M059J (cell line): ENCODE measurements at places on chromosomes 3 and 15.
A peak's percentile ranks its signal among the peaks of the same experiment; 100 is the strongest.

DNA sequence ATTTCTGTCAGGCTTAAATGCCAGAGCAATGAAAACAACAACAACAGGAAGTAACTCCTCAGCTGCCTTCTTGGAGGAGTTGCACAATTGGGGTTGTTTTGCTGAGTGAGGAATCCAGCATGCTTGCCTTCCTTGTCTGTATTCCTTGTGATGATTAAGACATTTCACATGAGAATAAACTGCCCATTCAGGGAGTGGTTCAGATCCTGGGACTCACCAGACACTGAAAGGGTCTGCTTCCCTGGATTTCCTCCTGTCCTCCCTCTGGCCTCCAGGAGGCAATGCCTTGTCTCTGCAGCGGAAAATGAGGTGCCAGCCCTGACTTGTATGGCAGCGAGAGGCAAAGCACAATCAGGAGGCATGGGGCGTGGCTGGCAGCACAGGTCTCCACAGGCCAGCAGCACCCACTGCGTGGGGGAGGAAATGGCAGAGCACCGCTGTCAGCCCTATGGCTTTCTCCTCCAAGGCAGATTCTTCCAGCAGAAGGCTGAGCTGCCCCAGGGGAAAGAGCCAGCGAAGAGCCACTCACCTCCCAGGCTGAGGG is 41.5 kb downstream of the RBP2 start:
- DNase-seq: peak; percentile 39

DNA sequence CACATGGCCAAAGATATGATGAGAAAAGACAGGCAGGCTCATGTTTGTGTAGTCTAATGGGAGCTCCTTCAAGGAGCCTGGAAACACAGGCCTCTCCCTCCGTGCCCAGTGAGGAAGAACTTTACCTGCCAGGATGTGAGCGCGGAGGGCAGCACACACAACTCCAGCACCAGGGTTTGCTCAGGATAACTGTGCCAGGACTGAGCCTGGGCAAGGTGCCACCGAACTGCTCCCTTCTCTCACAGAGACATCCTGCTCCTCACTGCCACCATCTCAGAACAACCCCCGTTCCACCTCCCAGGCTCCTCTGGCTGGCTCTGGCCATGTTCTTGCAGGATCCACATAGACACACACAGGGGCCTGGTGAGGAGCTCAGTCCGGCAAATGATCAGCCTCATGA is 87.4 kb downstream of the NUP210 start:
- DNase-seq: no peak

DNA sequence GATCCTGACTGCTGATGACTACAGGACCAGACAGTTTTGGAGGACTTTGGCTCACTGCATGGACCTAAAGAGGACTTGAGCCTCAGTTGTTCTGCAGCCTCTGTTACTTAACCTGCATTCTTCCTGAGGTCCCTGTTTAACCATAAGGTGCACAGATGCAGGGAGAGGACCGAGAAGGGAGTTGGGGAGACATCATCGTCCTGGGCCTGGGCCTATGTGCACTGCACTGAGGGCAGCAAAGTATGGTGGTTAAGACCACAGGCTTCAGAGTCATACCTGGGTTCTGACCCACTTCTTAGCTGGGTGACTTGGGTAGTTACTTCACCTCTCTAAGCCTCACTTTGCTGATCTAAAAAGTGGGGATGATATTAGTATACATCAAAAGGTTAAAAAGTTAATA is 21.9 kb downstream of the KY start:
- DNase-seq: no peak

GRCh38 chr15:43206054-43206453 is 14.8 kb downstream of the EPB42 start:
- no peak for DNase-seq

DNA sequence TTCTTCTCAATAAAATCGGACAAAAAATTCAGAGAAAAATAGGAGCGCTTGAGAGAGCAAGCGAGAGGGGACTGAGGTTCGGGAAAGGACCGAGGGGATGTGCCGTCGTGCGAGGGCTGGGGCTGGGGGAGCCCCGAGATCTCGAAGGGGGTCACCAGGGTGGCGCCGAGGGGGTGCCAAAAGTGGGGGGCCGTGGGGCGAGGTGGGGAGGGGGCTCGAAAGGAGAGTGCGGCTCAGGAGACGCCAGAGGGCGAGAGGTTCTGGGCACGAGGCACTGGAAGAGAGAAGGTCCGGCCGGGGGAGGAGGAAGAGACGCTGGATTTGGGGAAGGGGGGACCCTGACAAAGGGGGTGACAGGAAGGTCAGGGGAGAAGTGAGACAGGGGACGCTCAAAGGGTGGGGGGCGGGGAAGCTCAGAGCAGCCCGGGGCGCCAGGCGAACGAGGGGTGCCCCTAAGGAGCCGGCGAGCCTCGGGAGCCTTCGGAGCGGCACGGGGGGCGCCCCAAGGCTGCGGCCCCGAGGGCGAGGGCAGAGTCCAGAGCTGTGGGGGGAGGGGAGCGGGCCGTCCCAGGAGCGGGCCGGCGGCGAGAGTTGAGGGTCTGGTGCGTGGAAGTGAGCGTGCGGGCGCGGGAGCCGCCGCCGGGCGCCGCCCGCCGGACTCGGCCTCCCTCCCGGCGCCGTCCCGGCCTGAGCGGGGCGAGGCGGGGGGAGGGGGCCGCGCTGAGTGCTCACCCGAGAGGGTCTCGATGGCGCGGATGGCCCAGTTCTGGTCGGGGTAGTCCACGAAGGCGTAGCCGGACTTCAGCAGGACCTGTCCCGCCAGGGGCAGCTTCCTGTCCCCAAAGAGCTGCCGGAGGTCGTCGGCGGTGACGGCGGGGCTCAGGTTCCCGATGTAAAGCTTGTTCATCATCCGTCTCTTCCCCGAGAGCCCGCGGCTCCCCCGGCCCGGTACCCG is 514 bp downstream of the IGF2BP2 start:
- DNase-seq: peak; percentile 47

DNA sequence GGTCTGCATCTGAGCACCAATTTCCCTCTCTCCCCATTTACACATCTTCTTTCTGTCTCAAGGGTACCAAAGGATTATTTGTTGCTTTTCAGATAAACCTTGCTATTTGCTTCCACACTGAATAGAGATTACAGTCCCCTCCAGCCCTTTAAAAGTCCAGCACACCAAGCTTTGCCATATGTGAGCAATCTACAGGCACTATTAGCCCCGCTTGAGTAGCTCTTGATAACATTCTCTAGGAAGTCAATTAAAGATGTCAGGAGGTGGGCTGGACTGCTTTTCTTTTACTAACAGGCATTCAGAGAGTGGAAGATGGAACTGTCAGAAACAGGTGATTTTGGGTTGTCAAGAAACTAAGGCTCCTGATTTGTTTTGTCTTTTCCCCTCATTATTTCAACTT is 417.0 kb downstream of the ROBO2 start:
- no peak for DNase-seq

DNA sequence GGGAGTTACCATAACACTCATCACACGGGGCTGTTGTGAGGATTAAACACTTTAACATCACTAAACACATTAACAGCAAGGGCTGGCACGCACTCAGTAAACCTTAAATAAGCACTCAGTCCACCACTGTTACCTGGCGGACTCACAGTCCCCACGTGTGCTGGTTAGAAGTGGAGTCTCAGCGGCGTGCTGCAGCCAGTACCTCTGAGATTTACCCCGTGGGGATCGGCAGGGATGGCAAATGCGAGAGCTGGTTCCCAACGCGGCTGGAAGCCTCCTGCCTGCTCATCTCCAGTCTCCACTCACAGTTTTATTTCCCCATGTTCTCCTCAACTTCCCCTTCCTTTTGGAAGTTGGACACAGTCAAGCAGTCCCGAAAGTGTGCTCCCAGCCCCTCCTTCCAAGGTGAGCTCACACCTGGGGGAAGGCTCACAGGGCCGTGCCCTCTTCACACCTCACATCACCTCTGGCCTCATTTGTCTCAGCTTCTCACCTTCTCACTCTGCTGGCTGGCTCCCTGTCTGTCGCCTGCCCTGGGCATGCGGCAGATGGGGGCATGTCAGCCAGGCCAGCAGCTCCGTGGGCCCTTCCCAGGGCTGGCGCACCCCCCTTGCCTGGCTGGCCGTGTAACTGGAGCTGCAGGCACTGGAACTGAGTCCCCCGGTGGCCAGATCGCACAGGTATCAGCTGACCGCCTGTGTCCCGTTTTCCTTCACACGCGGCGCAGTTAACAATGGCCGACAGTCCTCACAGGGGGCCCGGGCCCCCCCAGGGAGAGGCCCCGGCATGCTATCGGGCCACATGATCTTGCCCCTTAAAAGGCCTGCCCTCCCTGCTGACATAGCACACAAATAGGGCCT is 87.1 kb downstream of the WNT7A start:
- no peak for DNase-seq
